Posterior vena cava (tissue), 2 donors: ENCODE measurements at places on chromosomes 7 and 10. TPM values are rescaled to one million over a fixed set of nuclear protein-coding genes. Genes with fewer than 3 reads are reported as not detected.

Gene FKBP9
- total RNA-seq: 129 TPM

Gene HGF
- total RNA-seq: 18.8 TPM

Gene SYNPO2L
- 3.1 TPM for total RNA-seq

Gene PON1
- not detected for total RNA-seq

Gene STRIP2
- 0.28 TPM for total RNA-seq

Gene HOGA1
- 4.1 TPM for total RNA-seq

Gene SUN3
- not detected for total RNA-seq

Gene TMEM236
- 1.0 TPM for total RNA-seq

Gene OPN1SW
- not detected for total RNA-seq

Gene SPDYE5
- total RNA-seq: not detected

Gene NME8
- 0.19 TPM for total RNA-seq

Gene NUTM2D
- 4.6 TPM for total RNA-seq

Gene HOXA5
- 17.6 TPM for total RNA-seq

Gene CYP3A4
- total RNA-seq: not detected

Gene TBC1D12
- total RNA-seq: 12.0 TPM

Gene NET1
- 99.3 TPM for total RNA-seq

Gene USP6NL
- total RNA-seq: 18.4 TPM

Gene LEP
- total RNA-seq: 5.2 TPM

Gene PTPRN2
- total RNA-seq: 2.8 TPM

Gene PTPRZ1
- total RNA-seq: 2.0 TPM

Gene SFXN3
- 72.7 TPM for total RNA-seq

Gene NKX2-3
- total RNA-seq: not detected

Gene C7orf57
- not detected for total RNA-seq

Gene PCDH15
- total RNA-seq: 0.33 TPM

Gene SLC25A40
- 18.3 TPM for total RNA-seq

Gene C10orf71
- 0.23 TPM for total RNA-seq

Gene MUC12
- total RNA-seq: 1.5 TPM

Gene SPOCK2
- 4.5 TPM for total RNA-seq

Gene PNLIPRP3
- total RNA-seq: not detected

Gene CALML5
- total RNA-seq: not detected

Gene NANOS1
- total RNA-seq: 1.5 TPM

Gene CUZD1
- 0.51 TPM for total RNA-seq

Gene ELOVL3
- 0.29 TPM for total RNA-seq

Gene SLC13A1
- total RNA-seq: not detected

Gene LOXL4
- total RNA-seq: 10.9 TPM

Gene SLC26A4
- total RNA-seq: 0.60 TPM

Gene CUBN
- total RNA-seq: 1.1 TPM

Gene FZD1
- 25.4 TPM for total RNA-seq

Gene CDC14C
- not detected for total RNA-seq

Gene LAMB4
- total RNA-seq: not detected

Gene CYP3A7
- total RNA-seq: not detected

Gene TRDMT1
- total RNA-seq: 9.5 TPM

Gene ZC3HAV1L
- 10.9 TPM for total RNA-seq

Gene ATOH7
- not detected for total RNA-seq

Gene SP8
- not detected for total RNA-seq

Gene ANKRD1
- 3.5 TPM for total RNA-seq

Gene MGAM2
- total RNA-seq: 0.24 TPM

Gene TFR2
- total RNA-seq: 0.57 TPM

Gene RELN
- total RNA-seq: 6.2 TPM
